ENCODE measurements at places on chromosomes 11 and 22.

- DNase-seq = no peak
Observed at GRCh38 chr11:104151404-104152204, 12.3 kb downstream of the PDGFD start.

- DNase-seq = no peak
Observed at GRCh38 chr11:123060277-123061000, 1.5 kb downstream of the HSPA8 start.

- DNase-seq = no peak
Observed at GRCh38 chr11:125701858-125702621, 21.4 kb upstream of the ACRV1 start.

- peak; percentile 24 for DNase-seq
Observed at GRCh38 chr11:127789927-127790326, 789.4 kb upstream of the KIRREL3 start.

- DNase-seq = no peak
Observed at GRCh38 chr22:26865021-26865420, 207.6 kb downstream of the MIAT start.

- DNase-seq = no peak
Observed at GRCh38 chr11:103988595-103988969, 47.9 kb upstream of the DDI1 start.

- DNase-seq = no peak
Observed at GRCh38 chr22:22556995-22557925, 1.8 kb downstream of the PRAME start.

GRCh38 chr11:18000760-18001159 lies 12.1 kb downstream of the SERGEF start:
- DNase-seq = no peak

GRCh38 chr11:2800655-2801531 lies 84.7 kb downstream of the CDKN1C start:
- no peak for DNase-seq

GRCh38 chr11:112765337-112765736 lies 195.9 kb upstream of the NCAM1 start:
- no peak for DNase-seq

DNA sequence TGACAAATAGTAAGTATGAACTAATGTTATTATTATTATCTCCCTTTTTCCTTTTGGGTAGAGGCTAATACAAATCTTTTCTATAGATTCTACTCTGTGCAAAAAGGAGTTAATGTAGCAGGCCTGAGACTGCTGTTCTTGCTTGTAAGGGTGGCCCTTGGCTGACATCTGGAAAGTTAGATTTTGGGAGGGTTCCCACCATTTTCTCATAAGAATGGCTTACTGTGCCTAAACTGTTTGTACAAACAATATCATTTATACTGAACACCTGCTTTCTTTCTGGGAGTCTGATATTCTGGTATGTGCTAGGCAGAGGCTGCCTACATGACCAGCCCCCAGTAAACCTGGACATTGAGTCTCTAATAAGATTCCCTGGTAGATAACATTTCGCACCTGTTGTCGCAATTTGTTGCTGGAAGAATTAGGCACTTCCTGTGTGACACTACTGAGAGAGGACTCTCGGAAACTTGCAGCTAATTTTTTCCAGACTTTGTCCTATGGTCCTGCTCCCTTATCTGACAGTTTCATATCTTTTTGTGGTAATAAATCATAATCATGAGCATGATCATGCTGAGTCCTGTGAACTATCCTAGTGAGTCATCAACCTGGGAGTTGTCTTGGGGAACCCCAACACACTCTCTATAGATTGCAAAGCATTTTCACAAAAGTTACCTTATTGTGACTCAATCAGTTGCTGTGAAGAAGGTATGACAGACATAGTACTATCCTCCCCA lies 257.7 kb upstream of the CCDC90B start:
- no peak for DNase-seq

- no peak for DNase-seq
Observed at GRCh38 chr22:35592418-35592967, 24.6 kb downstream of the MB start.

DNA sequence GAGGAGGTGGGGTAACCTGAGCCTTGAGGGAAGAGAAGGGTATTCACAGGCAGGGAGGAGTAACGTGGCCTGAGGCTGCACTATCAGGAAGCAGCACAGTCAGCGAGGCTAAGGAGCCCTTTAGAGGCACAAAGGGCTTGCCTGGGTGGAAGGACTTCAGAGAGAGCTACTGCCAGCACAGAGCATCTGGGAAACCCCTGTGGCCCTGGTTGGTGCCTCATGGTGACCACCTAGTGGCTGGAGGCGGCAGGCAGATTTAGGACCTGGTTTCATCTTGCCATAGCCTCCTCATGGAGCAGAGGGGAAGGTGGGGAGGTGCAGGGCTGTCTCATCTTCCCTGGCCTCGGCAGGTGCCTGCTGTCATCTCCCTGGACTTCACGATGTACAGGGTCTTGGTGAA lies 64.5 kb downstream of the MPPED1 start:
- DNase-seq = no peak

DNA sequence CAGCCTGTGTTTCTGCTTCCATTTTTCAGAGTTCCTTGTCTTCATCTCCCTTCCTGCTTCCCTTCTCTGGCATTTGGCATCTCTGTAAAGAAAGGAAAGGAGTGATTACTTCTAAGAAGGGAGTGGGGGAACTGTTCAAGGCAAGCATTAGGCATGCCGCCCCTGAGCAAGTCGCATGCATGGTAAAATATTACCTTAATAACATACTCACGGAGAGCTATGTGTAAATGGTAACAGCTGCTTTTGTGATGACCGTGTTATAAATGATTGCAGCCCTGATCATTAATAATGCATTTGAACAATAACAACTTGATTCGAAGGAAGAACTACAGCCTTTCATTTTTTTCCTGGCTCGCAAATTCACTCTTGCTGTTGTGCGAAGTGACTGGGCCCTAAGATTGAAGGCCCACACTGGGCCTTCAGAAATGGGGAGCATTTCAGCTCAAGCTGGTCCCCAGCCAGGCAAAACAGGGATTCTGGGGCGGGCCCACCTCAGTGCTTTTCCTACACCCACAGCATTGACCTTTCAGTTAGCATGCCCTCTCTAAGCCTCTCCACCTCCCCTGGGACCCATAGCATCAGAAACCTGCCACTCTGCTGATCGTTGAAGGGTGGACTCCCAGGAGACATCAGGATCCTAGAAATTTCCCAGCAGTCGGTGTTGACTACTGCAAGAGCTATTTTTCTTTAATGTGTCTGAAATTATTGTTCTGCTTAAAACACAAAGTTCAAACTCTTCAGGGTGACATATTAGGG lies 263.0 kb upstream of the CADM1 start:
- DNase-seq = no peak

DNA sequence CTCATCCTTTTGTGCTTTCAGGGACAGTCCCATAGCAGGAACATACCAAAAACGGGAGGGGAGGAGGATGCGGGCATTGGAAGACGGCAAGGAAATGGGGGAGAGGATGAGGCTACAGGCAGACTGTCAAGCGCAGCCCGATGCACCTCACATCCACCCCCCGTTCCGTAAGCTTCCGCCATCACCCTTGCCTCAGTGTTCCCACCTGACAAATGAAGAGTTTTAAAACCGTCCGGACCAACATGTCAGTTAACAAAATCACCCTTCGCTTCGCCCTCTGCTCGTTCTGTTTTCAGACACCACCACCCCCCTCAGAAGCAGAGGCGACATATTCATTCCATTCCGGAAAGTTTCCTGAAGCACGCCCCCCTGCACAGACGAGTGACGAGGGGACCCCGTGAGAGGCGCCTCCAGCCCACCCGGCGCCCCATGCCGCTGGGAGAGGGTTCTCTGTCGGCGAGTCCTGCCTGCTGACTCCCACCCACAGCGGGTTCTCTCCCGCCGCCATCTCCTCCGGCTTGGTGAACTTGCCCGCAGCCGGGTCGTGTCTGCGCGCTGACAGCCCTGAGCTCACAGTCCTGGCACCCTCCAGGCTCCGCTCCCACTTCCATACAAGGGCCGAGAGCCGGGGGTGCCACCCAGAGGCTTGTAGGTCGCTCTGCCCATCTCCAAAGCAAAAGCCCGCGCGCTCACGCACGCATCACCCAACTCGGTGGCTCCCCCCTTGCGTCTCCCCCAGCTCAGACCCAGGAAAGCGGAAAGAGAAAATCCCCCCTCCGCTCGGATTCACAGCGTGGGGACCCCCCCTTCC lies 1.5 kb downstream of the IGSF9B start:
- DNase-seq = no peak

DNA sequence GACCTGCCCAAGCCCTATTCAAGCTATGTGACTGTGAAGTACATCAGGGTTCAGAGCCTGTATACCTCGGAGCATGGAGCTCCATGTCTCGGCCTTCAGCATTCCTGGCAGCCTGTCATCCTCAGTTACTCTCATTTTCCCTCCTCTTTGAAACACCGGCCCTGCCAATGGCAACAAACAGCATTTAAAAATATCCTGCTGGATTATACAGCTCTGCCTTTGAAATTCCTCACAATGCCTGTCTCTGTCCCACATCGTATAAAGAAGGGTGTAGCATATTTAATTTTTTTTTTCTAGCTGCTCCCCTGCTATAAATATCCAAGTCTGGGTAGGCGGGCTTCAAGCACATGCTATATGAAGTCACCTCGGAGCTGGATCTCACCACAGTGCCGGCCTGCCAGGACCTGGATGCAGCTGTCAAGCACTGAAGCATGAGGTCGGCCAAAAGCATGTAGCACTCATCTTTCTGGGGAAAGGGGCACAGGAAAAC lies 11.8 kb downstream of the ABTB2 start:
- no peak for DNase-seq

DNA sequence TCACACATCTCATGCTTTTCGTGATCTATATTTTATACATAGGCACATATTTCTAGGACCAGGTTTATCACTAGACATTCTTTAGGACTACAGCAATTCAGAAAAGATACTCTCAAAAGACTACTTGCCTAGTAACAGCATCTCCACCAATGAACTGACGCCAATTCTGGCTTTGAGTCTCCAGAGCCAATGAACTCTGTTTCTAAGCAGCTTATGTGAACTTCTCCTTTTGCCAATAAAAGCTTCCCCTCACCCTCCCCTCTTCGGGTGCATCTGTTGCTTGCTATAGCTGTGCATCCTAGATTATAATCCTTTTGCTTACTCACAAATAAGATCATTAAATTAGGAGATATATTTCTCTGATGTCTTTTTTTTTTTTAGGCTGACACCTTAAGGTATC lies 11.4 kb upstream of the ANKK1 start:
- no peak for DNase-seq

GRCh38 chr22:43216738-43217137 lies 29.8 kb upstream of the TTLL12 start:
- no peak for DNase-seq

DNA sequence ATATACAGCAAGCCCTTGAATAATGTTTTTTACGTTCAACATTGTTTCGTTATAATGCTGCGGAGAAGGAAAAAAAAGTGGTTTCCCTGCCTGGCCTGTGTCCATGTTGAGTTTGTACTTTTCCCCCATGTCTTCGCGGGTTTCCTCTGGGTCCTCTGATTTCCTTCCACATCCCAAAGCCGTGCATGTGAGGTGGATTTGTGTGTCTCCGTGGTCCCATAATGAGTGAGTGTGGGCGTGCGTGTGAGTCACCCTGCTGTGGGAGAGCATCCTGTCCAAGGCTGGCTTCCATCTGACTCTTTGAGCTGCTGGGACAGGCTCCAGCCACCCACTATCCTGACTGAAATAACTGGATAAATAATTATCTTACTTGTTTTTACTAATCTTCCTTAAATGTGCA lies 29.6 kb upstream of the SNX19 start:
- no peak for DNase-seq

GRCh38 chr11:128790196-128790595 lies 76.9 kb downstream of the KCNJ1 start:
- DNase-seq = no peak

GRCh38 chr11:7509966-7510365 lies 3.8 kb upstream of the PPFIBP2 start:
- DNase-seq = no peak

- DNase-seq = no peak
Observed at GRCh38 chr22:17063411-17064106, 21.2 kb upstream of the IL17RA start.

DNA sequence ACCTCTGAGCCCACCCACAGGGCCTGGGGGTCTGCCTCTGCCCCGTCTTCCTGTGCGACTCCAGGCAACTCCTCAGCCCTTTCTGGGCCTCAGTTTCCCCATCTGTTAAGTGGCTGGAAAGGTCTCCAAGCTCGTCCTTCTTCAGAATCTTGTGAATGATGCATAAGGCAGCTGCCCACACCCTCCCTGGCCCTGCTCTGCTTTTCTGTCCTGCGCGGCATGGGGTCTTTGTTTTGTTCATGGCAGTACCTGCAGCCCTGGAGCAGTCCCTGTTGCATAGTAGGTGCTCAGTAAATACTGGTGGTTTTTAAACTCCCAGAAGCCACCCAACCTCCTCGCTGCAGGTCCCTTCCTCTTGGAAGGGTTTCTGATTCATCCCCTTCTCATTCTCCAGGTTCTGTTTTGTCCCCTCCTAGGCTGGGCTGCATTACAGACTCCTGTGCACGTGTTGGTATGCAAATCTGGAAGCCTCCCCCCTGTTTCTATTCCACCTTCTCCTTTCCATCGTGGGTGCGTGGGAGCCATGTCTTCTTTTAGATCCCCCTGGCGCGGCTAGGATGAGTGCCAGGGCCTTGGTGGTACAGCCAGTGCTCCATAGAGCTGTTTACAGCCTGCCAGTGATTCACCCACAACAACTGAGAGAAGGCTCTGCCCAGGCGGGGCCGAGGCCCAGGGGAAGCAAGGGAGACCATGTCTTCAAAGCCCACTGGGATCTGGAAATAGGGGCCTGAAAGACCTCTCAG lies 19.3 kb upstream of the SYT7 start:
- no peak for DNase-seq

DNA sequence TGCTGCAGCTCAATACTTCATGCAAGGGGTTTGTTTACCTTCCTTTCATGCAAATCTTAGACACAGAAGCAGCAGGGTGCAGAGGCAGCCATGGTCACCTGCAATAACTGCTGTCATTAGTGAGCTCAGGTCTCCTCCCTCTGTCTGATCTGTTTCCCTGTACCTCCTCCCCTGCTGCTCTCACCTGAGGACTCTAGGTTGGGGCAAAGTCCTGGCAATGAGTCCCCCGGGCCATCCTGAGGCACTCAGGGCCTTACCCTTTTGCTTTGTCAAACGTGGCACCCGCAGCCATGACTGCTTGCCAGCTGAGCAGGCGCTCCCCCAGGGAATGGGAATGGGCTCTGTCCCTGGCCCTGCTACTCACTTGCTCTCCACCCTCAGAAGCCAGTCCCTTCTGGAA lies 3.9 kb downstream of the LRRC10B start:
- no peak for DNase-seq

DNA sequence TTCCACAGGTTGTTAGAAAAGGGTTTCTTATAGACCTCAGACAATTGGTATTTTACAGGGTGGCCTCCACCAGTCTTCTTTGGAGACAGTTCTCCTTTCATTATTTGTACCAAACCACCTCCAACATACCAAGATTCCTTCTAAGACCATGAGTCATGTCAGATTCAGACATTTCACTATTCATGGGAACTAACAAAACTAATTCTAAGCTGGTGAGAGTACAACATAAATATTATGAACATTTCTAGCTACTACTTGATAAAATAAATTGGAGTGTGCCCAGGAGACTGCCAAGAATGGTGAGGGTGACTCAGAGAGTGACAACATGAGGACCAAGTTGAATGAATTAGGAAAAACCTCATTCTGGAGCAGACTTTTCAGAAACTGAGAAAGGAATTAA lies 494.6 kb upstream of the LRRC4C start:
- no peak for DNase-seq

Data from neuronal stem cell (in vitro differentiated cells).